AML-193 (cell line): ENCODE measurements at places on chromosomes 2 and 18.

DNA sequence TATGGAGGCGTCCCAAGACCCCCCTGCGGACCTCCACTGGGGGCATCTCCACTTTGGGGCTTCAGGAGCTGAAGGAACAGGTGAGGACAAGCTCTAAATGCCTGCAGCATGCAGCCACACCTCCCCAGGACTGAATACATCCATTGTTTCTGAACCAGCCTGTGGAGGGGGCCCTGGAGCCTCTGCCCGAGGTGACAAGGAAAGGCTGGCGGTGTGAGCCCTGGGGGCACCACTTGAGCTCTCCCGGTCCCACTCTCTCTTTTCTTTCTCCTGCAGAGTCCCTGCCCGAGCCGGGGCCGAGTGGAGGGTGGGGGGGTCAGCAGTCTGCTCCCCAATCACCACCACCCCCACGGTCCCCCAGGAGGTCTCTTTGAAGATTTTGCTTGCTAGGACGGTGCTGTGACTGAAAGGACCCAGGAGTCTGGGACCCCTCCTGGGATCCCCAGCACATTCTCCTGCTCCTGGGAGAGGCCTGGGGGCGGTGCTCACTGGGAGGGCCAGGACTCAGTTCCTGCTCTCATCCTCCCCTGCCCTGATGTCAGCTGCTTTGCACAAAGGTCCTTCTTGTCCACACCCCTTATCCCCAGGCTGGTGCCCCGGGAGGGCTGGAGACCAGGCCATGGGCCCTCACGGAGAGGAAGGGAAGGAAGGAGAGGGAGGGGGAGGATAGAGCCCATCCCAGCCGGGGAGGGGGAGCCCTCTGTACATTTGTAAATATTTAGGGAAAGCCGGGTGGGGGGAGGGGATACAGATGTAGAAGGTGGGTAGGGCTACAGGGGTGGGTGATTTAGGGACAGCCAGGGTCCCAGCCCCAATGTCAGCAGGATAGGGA is 5.7 kb downstream of the CHPF start:
- DNase-seq, result no peak

DNA sequence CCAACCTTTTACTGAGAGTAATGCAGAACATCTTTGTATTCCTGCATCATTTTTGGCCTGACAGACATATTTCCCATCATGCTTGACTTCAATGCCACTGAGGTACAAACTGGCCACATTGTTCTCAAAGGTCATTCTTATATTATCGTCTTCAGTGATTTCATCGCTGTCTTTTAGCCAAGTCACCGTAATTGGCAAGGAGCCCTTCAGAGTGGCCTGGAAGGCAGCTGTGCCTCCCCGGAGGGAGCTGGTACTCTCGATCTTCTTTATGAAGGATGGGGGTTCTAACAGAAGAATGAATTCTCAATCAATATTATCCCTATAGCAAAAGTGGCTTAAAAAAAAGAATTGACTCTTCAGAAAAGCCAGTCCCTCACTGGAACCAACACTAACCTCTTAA is 75.9 kb downstream of the TTN start:
- no peak for DNase-seq

- no peak for DNase-seq
Observed at GRCh38 chr2:223801736-223802135, 35.6 kb downstream of the AP1S3 start.

GRCh38 chr2:138219961-138220360 is 255.7 kb downstream of the HNMT start:
- DNase-seq, result no peak

GRCh38 chr2:54574107-54574859 is 118.2 kb downstream of the SPTBN1 start:
- DNase-seq, result peak; percentile 72

DNA sequence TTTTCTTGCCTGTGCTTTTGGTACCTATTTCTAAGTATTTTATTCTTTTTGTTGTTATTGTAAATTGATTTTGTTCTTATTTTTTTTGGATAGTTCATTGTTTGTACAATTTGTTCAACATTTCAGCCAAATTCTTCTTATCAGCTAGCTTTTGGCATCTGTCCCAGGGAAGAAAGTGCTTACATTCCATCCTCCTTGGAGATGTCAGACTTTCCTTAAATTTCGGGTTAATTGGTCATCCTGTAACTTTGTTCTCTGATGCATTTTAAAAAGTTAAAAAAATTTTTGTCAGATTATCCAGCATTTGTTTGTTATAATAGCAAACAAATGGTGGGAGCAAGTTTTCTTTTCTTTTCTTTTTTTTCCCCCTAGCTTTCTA is 60.3 kb downstream of the PTH2R start:
- DNase-seq, result no peak

- no peak for DNase-seq
Observed at GRCh38 chr2:178331474-178332432, 119.2 kb downstream of the PRKRA start.

DNA sequence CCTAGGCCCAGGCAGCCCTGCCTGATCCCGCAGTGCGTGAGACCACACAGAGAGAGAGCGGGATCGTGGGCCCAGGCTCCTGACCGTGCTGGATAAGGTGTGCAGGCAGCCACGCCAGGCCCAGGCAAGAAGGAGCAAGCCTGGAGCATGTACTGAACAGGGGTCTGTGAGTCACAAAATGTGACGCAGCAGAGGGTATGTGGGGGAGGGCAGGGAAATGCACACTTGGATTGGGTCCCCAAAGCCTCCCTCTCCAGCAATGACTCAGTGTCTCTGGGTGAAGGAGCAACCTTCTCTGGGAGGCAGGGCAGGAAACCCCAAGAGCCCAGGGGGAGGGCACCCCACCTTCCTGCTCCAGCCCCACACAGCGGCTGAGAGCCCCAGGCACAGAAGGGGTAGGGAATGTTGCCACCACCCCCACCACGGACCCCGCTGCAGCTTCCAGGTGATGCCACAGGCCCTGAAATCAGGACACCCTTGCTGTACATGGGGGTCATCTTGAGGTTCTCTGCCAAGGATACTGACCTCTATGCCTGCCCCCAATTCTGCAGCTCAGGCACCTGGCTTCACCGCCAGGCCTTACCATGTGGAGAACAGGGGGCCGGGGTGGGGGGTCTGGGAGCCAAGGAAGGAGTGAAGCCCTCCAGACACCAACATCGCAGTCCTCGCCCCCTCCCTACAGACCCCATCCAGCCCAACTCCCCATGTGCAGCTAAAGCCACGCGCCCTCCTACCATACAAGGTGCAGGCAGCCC is 1.3 kb upstream of the GPC1 start:
- no peak for DNase-seq

GRCh38 chr2:37268111-37268510 is 36.7 kb downstream of the NDUFAF7 start:
- no peak for DNase-seq

DNA sequence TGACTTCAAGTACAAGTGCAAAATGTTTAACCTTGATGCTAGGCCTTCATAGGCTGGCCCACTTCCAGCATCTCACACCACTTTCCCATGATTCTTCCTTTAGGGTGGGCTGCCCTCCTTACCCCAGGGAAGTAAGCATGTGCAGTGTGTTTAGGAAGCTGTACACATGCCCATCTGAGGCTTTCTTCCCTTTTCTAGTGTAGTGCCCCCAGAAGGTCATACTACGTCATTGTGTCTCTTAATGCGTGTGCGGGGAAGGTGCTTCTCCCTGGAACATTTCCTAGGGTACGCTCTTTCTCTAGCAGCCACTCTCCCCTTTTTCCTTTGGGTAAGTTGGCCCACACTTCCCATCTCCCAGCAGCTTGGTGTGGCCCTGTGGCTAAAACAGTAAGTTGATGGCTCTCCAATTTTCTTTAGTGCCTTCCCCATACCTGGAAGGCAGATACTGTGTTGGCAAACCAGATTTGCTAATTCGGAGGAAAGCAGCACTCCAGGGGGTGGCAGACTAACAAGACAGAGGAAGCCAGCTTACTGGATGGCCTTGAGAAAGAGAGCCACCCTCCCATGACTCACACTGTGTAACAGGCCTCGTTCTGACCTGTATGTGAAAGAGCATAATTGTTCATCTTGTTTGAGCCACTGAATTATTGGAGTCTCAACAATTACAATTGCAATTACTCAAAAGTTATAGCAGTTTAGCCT is 1.1 kb upstream of the SULT6B1 start:
- DNase-seq, result peak; percentile 66

GRCh38 chr2:109060496-109060895 is 68.5 kb upstream of the SH3RF3 start:
- DNase-seq, result no peak

DNA sequence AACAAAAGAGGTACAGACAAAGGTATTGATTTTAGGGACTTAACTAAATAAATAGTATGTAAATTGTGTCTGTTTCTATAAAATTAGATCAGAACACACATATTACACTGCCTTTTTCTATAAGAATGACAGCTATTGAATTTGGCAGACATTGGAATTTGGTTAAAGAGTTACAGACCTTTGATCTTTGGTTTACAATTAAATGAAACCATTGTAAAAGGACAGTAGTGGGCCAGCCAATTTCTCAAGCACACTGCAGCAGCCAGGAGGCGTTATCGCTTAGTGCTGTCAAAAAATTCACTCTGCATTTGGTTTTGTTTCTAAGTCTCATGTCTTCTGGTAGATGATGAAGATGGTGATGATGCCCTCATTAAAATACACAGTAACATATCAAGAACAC is 175.9 kb downstream of the NR4A2 start:
- no peak for DNase-seq

DNA sequence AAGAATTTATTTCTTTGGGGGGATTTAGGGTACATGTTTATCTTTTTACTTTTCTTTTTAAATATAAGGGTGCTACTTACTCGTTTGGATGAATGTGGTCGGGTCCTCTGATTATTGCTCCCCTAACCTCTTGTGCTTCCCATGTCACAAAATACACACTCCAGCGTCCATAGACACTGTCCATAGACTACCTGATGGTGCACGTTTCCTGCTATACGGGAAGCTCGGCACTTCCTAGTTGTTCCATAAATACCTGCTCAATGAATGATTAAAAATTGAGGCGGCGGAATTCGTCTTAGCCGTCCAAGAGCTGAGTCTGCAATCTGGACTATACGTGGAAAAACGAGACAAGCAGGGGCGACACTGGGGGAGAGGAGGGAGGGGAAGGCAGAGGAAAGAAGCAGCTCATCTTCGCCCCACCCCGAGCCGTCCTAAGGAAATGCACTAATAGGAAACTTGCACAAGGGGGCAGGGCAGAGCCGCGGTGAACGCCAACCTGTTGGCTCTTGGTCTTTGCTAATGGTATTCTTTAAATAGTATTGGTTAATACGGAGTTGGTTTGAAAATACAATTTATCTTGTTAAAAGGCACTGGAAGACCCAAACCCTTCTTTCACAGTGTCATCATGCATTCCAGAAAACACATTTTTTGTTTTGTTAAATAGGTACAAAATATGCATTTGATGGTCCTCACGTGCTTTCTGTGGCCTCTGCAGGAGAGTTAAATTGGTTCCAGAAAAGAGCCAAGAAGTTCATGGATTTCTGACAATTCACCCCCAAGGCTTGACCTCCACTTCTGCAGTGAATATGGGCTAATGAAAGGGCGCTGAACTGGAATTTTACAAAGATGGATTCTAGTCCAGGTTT is 73.0 kb upstream of the KCTD1 start:
- peak; percentile 66 for DNase-seq

- DNase-seq, result no peak
Observed at GRCh38 chr2:43270930-43271615, 44.7 kb upstream of the ZFP36L2 start.

DNA sequence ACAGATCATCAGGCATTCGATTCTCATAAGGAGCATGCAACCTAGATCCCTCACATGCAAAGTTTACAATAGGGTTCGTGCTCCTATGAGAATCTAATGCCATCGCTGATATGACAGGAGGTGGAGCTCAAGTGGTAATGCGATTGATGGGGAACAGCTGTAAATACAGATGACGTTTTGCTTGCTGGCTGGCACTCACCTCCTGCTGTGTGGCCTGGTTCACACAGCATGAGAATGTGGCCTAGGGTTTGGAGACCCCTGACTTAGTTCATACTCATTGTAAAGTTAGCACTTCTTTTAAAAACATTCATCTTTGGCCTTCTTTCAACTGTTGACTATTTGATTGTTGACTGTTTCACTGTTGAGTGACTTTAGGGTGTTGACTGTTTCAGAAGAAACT is 8.7 kb upstream of the CHMP1B start:
- DNase-seq, result no peak

- DNase-seq, result no peak
Observed at GRCh38 chr2:71507476-71507875, 54.1 kb downstream of the DYSF start.

GRCh38 chr2:224579411-224579810 is 5.8 kb downstream of the CUL3 start:
- no peak for DNase-seq

DNA sequence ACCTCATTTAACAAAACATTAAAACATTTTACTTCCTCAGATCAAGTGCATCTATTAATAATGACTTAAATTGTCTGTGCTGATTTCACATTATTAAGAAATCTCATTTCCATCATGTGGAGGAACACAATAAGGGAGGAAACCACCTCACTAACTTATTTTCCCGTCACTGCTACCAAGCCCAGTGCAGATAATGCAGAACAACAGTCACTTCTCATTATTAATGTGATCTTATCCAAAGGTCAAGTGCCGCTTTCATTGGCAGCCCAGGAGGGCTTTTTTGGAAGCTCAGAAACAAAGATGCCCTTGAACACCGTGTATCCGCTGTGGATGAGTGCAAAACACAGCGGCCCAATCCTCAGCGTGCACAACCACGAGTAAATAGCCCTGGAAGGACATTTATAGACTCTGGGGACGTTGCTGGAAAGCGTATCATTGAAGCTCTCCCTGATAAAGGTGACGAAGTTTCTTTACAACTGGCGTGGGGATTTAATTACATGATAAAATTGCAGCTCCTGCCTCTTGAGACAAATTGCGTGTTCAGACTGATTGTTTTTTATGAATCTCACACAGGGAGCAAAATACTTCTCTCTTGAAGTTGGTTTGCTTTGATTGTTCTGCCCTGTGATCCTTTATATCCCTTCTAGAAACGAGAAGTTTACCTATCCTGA is 13.2 kb downstream of the ASB18 start:
- DNase-seq, result no peak

GRCh38 chr2:38750011-38750890 is 910 bp downstream of the SRSF7 start:
- no peak for DNase-seq

- no peak for DNase-seq
Observed at GRCh38 chr2:177548636-177549035, 156.1 kb downstream of the AGPS start.

GRCh38 chr2:66324909-66325528 is 109.9 kb upstream of the MEIS1 start:
- no peak for DNase-seq

DNA sequence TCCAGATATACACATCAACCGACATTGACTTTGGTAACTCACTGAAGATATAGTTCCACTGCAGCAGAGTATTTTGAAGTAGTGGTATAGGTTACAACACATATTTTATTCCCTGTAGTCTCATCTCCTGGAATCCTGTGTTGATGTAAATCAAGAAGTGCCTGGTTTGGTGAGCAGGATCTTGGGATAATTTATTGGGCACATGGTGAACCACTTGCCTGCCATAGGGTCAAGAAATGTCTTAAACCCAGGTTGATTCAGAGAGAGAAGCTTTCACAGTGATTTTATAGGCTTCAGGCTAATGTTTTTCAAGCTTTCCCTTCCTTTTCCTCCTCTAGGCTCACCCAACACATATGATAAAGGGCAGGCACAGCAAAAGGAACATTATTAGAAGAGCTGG is 24.6 kb downstream of the CCDC85A start:
- no peak for DNase-seq
